Retinal pigment epithelial cell (primary cell): ENCODE measurements at places on chromosomes 16 and 17.

GRCh38 chr17:60173304-60173819 lies 23.6 kb downstream of the CA4 start:
- DNase-seq: no peak

- no peak for DNase-seq
Observed at GRCh38 chr16:11121914-11122692, 133.9 kb downstream of the SOCS1 start.

DNA sequence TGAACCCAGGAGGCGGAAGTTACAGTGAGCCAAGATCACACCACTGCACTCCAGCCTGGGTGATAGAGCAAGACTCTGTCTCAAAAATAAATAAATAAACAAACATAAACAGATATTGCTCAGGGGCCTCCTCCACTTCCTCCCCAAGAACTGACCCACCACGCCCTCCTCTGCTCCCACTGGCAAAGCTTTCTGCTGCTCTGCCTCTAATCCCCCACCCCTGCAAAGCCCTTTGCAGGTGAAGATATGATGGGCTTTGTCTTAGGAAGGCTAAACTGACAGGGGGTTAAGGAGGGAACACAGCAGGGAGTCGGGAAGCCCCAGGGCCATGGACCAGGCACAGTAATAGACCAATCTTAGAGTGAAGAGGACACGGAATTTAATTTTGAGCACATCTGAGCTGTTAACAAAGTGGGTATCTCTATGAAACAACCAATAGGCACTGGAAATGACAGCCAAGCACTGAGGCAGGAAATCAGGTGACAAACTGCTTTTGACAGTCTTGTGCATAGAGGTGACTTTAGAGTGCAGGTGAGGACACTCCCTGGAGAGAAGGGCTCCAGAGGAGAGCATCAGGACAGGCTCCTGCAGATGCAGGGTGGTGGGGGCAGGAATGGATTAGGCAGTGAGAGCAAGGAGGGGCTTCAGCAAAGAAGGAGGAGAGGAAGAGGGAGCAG lies 6.4 kb upstream of the CD300LD start:
- no peak for DNase-seq

DNA sequence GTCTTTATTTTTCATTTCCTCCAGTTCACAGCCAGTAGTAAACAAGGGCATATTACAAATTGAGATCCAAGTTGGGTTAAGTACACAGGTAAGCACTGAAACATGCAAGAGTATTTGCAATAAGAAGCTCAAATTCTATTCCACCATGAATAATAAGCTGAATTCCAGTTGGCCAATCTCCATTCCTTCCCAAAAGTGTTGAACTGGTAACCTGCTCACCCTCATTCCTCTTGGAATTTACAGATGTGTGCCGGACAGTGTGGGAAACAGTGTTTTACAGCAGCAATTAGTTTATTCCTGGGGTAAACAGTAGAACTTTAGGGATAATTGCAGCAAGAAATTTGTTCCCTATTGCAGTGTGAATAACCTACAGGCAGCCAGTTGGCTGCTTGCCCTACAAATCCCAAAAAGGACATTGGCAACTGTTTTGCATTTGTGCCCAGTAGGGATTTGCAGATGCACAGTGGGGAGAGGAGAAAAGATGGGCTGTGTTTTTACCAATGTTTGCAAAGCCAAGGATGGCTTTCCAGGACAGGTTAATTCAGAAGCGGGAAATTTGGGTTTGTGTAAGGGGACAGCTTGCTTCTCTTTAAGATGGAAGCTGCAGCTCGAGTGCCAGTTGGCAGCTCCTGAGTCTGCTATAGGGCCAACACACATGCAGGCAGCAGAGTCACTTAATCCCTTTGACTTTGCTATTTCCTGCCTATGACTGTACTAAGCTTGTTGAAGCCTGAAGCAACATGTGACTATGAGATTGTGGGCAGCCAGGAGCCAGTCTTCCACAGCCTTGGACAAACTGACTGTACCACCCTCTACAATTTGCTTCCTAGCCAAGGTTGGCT lies 318.9 kb downstream of the MAP2K6 start:
- peak; percentile 97 for DNase-seq

GRCh38 chr17:53635444-53635843 lies 187.3 kb upstream of the KIF2B start:
- DNase-seq: no peak

- DNase-seq: no peak
Observed at GRCh38 chr16:89409161-89409711, 81.1 kb downstream of the ANKRD11 start.

DNA sequence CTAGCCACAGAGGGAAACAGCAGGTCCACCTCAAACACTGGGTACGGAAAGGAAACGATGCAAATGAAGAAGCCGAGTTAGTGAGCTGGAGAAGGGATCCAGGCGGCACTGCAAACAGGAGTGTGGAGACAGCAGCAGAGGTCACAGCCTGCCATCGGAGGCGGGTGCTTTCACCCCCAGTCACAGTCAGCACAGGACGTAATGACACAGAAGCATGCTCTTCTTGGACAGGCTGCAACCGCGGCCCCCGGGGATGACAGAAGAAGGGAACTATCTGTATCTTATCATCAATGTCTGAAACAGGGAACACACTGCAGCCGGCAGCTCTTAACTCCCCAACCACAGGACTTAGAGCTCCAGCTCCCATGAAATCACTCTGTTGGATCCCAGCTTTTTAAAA lies 16.1 kb upstream of the SLC38A8 start:
- no peak for DNase-seq

- DNase-seq: no peak
Observed at GRCh38 chr16:22369221-22369811, 5.1 kb downstream of the CDR2 start.

GRCh38 chr16:68389006-68389405 lies 59.3 kb downstream of the SMPD3 start:
- no peak for DNase-seq

GRCh38 chr16:85153046-85153445 lies 40.8 kb upstream of the CIBAR2 start:
- DNase-seq: no peak

DNA sequence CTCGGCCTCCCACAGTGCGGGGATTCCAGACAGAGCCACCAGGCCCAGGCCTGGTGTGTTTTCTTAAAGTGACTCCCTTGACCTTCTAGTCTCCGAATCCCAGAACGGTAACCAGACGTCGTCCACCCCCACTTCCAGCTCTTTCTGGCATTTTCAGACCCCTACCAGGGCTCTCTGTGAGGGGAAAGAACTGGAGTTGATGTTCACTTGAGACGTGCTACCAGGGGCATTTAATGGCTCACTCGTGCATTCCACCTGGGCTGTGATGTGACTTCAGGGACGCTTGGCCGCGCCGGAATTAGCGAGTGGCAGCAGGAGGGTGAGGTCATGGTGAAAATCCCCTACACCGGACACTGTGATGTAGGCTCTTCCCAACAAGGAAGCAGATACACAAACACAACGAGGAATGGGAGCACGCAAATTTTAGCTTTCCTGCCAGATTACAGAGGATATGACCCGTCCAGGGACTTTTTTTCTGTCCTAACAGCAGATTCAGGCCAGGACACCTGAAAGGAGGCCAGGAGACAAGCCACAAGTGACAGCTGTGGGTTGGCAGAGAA lies 1.1 kb upstream of the GNA13 start:
- no peak for DNase-seq

DNA sequence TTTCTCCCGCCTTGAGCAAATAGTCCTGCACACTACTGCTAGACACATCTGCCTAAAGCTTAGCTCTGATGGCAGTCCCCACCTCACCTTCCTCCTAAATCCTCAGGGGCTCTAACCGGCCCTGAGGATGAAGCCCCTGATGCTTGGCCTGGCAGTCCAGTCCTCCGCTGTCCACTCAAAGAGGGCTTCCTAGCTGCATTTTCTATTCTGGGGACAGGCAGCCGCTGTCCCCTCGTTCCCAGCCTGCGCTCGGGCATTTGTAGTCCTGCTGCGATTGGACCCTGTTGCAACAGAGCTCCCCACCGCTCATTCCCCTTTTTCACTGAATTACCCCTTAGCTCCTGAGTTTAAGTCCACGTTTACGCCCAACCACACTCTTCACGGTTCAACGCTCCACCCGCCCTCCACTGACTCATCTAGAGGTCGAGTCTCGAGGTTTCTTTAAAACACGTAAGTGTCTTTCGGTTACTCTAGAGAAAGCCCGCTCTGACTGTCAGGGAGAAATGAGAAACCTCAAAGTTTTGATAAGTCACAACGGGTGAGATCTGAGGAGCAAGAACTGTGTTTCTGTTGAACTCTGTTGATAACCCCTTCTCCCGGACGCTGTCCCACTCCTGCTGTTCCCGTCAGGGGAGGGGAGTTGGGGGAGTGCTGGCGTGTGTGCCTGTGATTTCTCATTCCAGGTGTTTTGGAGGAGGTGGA lies 4.5 kb downstream of the CCR7 start:
- no peak for DNase-seq
